ENCODE measurements at places on chromosomes 6 and 20.

DNA sequence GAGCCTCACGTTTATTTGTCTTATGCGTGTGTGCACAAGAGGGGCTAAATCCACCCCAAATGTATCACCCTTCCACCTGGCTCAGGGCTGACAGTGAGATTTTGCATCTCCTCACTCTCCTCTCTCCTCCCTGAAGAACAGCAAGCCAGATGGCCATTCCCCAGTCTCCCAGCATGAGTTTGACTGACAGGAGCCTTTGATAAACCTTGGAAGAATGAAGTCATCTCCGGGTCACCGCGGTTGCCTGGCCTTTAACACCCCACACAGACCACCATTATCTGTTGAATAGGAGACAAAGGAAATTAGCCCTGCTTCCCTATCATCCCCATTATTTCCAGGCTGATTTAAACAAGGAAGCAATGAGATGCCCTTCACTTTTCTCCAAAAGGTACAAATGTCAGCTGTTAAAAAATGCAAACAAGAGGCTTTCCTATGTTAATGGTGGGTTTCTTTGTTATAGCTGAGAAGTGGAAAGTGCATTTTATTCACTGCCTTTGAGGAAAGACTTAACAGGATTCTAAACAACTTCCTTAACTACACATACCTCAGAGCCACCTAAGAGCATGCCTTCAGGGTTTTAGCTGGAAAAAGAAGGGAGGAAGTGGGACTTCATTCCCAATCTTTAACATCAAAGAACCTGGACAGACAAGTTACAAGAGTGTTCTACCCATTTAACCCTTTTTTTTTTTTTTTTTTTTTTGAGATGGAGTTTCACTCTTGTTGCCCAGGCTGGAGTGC, 524.8 kb upstream of the ID4 start:
- no peak for DNase-seq

- no peak for DNase-seq
Observed at GRCh38 chr20:50053362-50054230, 59.4 kb downstream of the UBE2V1 start.

DNA sequence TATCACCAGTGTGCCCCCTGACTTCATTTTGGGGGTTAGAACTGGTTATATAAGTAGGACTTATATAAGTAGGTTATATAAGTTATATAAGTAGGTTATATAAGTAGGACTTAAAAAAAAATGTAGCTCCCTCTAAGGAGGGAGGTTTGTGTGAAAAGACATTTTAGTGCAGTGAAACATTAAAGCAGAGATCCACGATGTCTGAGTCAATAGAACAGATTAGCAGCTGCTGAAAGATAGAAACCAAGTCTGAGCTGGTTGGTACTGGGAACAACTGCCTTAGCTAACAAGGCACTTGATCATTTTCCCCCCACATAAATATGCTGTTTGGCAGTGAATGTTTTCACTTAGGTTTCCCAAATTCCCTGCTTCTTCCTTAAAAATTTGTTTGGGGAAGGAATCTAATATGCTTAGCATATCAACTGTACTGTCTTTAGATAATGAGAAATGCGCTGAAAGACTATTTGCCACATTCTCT, 2.1 kb upstream of the RPS12 start:
- DNase-seq = no peak

DNA sequence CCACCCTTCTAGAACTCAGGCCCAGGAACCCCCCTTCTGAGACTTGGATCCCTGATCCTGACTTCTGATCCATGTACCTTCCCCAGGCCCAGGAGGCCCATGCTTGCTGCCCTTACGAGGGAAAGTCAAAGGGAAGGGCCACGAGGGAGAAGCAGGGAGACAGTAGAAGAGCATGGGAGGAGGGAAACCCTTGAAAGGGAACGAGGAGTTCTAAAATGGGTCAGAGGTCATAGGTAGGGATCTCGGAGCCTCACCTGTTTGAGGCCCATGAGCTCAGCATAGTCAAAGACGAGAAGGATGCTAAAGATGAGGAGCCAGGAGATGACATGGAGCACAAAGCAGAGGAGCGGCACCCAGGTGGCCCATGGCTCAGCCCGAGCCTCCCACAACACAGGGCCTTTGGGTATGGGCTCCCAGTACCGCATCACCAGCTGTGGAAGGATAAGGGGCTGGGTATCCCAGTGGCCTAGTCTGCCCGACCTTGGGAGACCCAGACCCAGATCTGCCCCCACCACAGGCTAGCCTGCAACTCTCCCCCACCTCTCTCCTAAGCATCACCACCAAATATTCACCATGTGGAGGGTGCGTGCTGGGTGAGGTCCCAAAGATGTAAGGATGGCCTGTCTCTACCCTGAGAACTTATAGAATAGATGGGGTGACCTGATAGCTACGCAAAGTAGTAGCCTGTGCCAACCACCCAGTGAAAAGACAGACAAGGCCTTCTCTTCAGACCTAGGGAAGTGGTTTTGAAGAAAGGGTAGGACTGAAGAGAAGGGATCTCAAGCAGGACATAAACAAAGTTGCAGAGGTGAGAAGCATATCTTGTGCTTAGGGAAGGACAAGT, 1.5 kb downstream of the NRM start:
- no peak for DNase-seq

- peak; percentile 48 for DNase-seq
Observed at GRCh38 chr6:149060985-149061760, 256.3 kb upstream of the TAB2 start.

GRCh38 chr20:48198929-48199451, 413.7 kb upstream of the SULF2 start:
- DNase-seq = peak; percentile 12

DNA sequence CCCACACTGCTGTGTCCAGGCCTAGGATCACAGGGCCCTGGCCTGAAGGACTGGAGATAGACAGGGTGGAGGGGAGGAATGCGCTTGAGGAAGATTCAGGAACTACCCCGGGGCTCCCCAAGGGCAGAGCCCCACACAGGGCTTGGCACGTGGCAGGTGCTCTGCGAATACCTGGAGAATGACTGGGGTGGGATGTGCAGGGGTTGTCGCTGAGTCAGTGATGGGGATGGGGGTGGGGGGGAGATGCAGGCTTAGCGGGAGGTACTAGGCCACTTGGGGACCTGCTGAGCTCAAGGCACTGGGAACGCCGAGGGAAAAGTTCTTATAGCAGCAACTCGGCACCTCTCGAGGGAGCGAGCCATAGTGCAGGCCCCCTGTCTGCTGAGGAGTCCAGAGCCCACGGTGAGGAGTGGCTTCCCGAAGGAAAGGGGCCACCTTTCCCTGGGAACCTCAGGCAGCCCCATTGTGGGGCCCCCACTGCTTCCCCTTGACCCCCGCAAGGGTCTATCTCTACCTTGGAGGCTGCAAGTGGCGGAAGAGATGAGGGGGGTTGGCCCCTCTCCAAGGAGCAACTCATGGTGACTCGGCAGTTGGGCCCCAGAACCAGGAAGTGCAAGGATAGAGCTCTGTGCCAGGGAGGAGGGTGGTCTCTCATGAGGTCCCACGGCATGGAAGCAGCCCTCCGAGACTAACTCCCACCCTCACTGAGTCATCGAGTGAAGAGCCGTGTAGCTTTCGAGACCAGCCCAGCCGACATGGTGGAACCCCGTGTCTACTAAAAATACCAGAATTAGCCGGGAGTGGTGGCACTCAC, 33.1 kb downstream of the SRC start:
- DNase-seq = peak; percentile 60

DNA sequence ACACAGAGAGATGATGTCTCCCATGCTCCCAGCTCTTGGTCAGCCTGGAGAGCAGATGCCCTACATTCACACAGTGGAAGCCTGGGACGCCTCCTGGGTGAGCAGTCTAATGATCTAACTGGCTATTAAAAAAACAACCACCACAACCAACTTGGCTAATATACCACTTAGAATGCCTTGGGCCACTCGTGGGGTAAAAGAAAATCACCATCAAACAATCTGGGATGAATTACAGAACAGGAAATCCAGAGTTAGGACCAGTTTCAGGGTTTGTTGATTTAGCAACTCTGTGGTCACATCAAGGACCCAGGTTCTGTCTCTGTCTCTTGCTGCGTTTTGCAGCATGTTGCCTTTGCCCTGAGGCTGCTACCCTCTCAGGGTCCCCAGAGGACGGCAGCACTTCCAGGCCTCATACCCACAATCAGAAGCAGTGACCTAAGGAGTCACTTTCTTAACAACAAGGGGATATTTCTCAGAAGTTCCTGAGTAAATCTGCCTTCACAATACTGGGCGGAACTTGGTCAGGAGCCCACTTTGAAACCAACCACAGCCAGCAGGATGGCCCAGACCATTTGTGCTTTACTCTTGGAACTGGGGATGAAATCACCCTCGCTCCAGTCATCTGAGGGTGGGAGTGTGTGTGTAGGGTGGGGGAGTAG, 118.7 kb downstream of the CLIC5 start:
- DNase-seq = peak; percentile 57

- DNase-seq = no peak
Observed at GRCh38 chr6:111367393-111368088, 115.5 kb downstream of the REV3L start.

DNA sequence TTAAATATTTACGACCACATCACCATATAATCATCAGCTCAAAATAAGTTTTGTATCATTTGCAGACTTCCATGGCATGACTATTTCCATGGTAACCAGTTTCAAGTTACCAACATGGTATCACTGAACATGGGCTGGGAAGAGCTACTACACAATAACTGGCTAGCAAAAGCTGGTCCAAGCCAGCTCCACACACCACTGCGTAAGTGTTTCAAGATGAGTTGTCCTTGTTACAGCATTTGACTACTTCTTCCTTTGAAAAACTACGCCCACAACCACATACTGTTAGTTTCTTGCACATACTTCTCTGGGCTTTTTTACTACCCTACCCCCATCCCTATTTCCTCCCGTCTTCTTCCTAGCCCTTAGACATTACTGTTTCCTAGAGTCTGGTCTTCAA, 8.5 kb downstream of the CD164 start:
- DNase-seq = no peak

DNA sequence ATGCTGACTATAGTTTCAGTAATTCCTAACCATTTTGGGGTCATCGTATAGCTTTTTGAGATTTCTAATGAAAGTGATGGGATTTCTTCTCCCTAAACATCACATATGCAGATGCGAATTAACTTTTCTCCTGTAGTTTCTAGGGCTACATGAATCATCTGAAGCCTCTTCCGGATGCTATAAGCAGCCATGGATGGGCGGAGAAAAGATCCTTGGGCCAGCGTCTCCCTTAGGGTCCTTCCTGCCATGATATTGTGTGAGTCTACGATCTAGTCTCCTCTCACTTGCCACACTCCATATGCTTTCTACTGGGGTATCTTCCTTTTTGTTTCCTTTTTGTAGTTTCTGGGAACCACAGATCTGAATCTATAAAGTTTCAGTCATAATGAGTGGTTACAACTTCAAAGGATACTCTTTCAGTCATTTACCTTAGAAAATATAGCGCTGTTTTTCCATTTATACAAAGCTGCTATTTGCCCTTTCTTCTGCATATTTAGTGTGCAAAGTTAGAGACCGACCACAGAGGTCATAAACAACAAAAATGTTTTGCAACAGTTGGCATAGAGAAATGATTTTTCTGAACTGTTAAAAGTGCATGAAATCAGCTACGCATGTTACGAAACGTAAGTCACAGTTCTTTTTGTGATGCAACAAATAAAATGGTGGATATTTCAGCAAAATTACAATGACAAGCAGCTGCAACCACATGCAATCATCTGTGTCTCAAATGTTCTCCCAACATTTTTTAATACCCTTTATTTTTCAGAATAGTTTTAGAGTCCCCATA, 396.2 kb upstream of the SLC35B3 start:
- DNase-seq = peak; percentile 80

GRCh38 chr20:36959242-36959641, 7.7 kb upstream of the SAMHD1 start:
- DNase-seq = no peak

DNA sequence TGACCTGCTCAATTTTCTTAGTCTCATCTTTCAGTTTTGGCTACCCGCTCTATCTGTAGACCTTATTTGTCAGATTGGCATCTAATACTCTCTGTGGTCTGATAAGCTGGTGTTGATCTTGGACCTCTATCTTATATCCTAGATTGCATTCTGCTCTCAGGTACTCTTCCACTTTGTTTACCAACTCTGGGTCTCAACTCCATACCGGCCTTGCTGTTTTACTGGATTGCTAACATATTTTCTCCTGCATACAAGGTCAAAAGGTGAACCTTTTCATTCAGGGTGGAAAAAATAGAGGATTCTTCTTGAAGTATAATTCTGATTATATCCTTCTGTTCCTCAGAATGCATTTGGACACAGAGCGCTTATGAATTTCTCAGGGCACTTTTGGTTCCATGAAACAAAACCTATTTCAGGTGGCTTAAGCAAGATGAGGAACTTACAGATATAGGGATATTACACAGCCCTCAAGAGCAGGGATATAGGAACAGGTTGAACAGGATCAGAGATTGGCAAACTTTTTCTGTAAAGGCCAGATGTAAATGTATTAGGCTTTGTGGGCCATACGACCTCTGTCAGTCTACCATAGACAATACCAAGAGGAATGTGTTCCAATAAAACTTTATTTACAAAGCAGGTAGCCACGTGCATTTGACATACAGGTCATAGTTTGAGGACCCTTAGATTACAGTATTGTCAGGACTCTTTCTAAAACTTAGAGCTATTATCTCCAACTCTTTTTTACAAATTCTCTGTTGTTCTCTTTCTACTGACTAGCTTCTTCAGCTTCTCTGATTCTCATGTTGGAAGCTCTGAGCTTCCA, 2.5 kb upstream of the SH3BGRL2 start:
- DNase-seq = no peak

DNA sequence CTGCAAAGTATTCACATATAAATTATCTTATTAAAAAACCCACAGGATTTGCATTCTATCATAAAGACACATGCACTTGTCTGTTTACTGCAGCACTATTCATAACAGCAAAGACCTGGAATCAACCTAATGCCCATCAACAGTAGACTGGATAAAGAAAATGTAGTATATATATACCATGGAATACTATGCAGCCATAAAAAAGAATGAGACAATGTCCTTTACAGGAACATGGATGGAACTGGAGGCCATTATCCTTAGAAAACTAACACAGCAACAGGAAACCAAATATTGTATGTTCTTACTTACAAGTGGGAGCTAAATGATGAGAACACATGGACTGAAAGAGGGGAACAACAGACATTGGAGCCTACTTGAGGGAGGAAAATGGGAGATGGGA, 97.0 kb downstream of the FAM217A start:
- DNase-seq = no peak

- DNase-seq = peak; percentile 70
Observed at GRCh38 chr6:134123666-134124208, 71.3 kb upstream of the SLC2A12 start.

DNA sequence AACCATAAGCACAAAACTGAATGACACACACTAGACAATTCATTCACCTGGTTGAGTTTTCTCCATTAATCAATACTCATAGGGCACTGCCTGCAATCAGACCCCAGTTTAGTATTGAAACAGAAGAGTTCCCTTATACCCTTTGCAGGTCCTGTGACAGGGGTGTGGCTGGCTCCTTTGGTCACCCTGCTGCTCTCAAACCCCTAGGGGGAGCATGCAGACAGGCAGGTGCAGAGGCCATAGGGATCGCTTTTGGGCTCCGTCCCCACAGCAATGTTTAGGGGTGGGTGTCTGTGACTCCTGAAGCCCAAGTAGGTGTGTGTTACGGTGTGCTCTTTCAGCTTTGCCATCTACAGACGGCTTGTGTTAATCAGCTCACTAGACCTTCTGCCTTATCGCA, 210.4 kb downstream of the CENPW start:
- no peak for DNase-seq

All from foreskin fibroblast (primary cell).